Left renal pelvis (tissue), 4 donors: ENCODE measurements at places on chromosomes 3 and 15. TPM values are rescaled to one million over a fixed set of nuclear protein-coding genes. Genes with fewer than 3 reads are reported as not detected.

Gene COL6A5
- 0.17 TPM for polyA plus RNA-seq

Gene C15orf61
- polyA plus RNA-seq, result 7.4 TPM

Gene CP
- polyA plus RNA-seq, result 0.81 TPM

Gene ANKRD63
- not detected for polyA plus RNA-seq

Gene EPHB1
- 5.5 TPM for polyA plus RNA-seq

Gene EOMES
- polyA plus RNA-seq, result 0.06 TPM

Gene IDH3A
- 58.7 TPM for polyA plus RNA-seq

Gene REC114
- polyA plus RNA-seq, result not detected
